ENCODE measurements at places on chromosomes 4 and X.

DNA sequence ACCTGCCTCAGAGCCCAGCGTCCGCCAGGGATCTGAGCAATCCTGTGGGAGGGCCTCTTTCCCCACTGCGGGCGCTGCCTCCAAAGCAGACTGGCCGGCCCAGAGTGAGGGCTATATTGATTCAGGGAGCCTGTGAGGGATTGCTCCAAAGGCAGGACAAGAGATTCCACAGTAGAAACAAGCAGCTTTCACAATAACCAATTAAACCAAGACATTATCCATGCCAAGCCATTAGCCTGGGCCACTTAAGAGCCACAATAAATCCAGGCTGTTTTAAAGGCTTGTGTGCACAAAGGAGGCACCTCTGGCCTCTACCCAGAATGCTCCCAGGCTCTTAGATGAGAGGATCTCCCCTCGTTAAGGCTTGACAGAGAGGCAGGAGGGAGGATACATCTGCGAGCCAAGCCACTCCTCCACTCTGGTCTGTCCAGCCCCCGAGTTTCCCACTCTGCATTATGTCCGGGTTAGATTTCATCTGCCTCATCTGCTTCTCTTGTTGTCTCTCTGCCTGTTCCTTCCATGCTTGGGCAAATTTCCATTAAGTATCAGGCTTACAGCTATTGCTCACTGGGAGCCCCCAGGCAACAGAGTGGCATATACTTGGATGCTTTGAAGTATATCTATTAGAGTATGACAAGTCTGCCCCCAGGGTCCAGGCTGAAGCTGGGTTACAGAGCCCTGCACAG lies 357.9 kb downstream of the UNC5C start:
- H3K36me3 ChIP-seq = no peaks in the 10 kb centered on the region
- peaks cover 11% of the 10 kb centered on the region for H3K27me3 ChIP-seq
- peaks cover 38% of the 10 kb centered on the region for H3K4me1 ChIP-seq
- peak overlapping the region; percentile 77 for H3K27ac ChIP-seq
- DNase-seq = peak; percentile 78

- H3K27ac ChIP-seq = no peak overlapping the region
- no peaks in the 10 kb centered on the region for H3K4me1 ChIP-seq
- no peak overlapping the region for H3K4me3 ChIP-seq
- no peak for DNase-seq
Measured at GRCh38 chr4:152424396-152424795, 111.5 kb downstream of the FBXW7 start.

- no peaks in the 10 kb centered on the region for H3K36me3 ChIP-seq
- no peak overlapping the region for H3K4me3 ChIP-seq
- no peaks in the 10 kb centered on the region for H3K27me3 ChIP-seq
- peaks cover 12% of the 10 kb centered on the region for H3K4me1 ChIP-seq
- no peak for DNase-seq
Measured at GRCh38 chr4:142923619-142924018, 77.5 kb upstream of the INPP4B start.

- H3K4me1 ChIP-seq = no peaks in the 10 kb centered on the region
- no peaks in the 10 kb centered on the region for H3K36me3 ChIP-seq
- no peak overlapping the region for H3K27ac ChIP-seq
- peaks cover 2% of the 10 kb centered on the region for H3K27me3 ChIP-seq
- DNase-seq = no peak
- H3K4me3 ChIP-seq = no peak overlapping the region
Measured at GRCh38 chrX:66022632-66023384, 17.1 kb downstream of the VSIG4 start.

- peaks cover 1% of the 10 kb centered on the region for H3K4me1 ChIP-seq
- peak within 1 kb of the TSS; percentile 78 for H3K4me3 ChIP-seq
- peak; percentile 40 for DNase-seq
- H3K27me3 ChIP-seq = peaks cover 3% of the 10 kb centered on the region
Measured at GRCh38 chrX:49171752-49172279, at the start of gene PLP2. Gene PLP2 (plus strand): TSS chrX:49171898. CDS start chrX:49172001, 103 bp downstream.

DNA sequence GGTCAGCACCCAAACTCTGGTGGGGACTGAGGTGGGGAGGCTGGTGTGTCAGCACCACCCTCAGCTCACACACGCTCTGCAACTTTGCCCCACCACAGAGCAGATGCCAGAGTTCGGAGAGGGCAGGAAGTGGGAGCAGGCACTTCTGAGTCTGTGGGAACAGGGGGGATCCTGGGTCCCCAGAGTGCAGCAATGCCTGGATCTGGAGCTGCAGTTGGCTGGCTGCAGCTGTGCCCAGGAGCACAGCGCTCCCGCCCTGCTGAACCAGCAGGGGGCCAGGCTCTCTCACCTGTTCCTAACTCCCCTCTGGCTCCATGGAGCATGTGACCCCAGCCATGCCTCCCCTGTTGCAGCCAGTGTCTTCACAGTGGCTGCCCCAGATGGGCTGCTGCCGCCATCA lies 252.4 kb downstream of the SPOCK3 start:
- H3K27ac ChIP-seq = no peak overlapping the region
- DNase-seq = no peak
- no peaks in the 10 kb centered on the region for H3K4me1 ChIP-seq
- no peak overlapping the region for H3K4me3 ChIP-seq
- H3K36me3 ChIP-seq = no peaks in the 10 kb centered on the region

DNA sequence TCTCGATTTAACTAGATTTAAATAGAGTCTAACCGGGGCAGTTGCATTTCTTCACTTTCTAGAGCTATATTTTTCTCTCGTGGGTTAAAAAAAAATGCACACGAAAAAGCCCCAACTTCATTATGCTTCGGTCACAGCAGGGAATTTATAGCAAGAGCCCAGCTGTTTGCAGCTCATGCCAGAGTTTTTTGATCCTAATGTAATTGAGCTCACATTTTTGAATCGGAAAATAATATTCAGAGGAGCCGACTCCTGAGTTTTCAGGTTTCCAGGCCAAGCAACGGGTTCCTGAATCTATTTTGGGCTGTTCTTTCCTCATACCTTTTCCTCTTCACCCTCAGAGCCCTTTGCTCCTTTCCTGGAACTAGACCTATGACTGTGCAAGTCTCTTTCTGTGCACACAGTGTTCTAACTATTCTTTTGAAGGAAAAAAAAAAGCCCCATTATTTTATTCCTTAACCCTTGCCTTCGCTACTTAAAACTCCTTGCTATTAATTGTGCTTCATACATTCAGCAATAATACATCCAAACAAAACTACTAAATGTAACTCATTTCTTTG lies 27.5 kb upstream of the ESX1 start:
- H3K27me3 ChIP-seq = no peaks in the 10 kb centered on the region
- H3K36me3 ChIP-seq = no peaks in the 10 kb centered on the region
- no peak overlapping the region for H3K27ac ChIP-seq
- DNase-seq = no peak

- H3K27ac ChIP-seq = no peak overlapping the region
- no peaks in the 10 kb centered on the region for H3K36me3 ChIP-seq
- H3K4me3 ChIP-seq = no peak overlapping the region
- no peaks in the 10 kb centered on the region for H3K27me3 ChIP-seq
Measured at GRCh38 chr4:153809307-153809706, 20.4 kb upstream of the SFRP2 start.

GRCh38 chrX:136162827-136163570 lies 15.7 kb downstream of the FHL1 start:
- no peak overlapping the region for H3K27ac ChIP-seq
- H3K4me3 ChIP-seq = no peak overlapping the region
- H3K27me3 ChIP-seq = no peaks in the 10 kb centered on the region
- peak; percentile 67 for DNase-seq

- H3K27ac ChIP-seq = no peak overlapping the region
- no peak overlapping the region for H3K4me3 ChIP-seq
- H3K27me3 ChIP-seq = no peaks in the 10 kb centered on the region
- no peaks in the 10 kb centered on the region for H3K36me3 ChIP-seq
- DNase-seq = no peak
Measured at GRCh38 chrX:97587171-97587570, 703.5 kb downstream of the RPA4 start.

GRCh38 chr4:24659241-24659961 lies 75.0 kb upstream of the DHX15 start:
- H3K27ac ChIP-seq = no peak overlapping the region
- no peaks in the 10 kb centered on the region for H3K27me3 ChIP-seq
- H3K4me1 ChIP-seq = peaks cover 8% of the 10 kb centered on the region
- no peaks in the 10 kb centered on the region for H3K36me3 ChIP-seq
- no peak overlapping the region for H3K4me3 ChIP-seq
- no peak for DNase-seq

DNA sequence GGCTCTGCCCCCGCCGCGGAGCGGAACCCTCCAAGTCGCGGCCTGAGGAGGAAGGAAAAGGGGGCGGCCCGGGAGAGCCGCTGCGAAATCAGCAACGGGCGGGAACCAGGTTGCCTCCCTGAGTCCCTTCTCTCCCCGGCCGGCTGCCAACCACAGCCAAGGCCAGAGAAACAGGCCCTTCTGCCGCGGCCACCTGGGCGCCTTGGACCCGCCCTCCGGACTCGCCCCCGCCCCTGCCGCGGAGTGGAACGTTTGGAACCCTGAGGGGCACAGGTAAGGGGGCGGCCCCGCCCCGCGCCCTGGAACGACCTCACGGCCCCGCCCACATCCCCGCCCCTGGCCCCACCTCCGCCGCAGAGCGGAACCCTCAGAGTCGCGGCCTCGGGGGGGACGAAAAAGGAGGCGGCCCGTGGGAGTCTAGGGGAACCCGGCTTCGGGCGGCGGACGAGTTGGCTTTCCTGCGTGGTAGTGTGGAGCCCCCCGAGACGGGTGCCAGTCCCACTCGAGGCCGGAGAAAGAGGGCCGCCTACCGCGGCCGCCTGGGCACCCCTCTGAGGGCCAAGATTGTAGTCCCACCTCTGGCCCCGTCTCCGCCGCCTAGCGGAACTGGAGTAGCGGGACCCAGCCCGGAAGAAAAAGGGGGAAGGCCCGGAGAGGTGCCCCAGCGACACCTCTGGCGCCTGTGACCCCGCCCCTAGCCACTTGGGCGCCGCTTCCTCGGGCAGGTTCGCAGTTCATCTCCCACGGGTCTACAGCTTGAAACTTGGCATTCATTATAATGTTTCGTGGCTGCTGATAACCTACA lies 669 bp upstream of the PHKA2 start:
- H3K27me3 ChIP-seq = peaks cover 2% of the 10 kb centered on the region
- no peaks in the 10 kb centered on the region for H3K36me3 ChIP-seq
- no peak overlapping the region for H3K27ac ChIP-seq
- DNase-seq = peak; percentile 75
- H3K4me1 ChIP-seq = no peaks in the 10 kb centered on the region

GRCh38 chrX:85359051-85359450 lies 20.4 kb downstream of the POF1B start:
- no peaks in the 10 kb centered on the region for H3K4me1 ChIP-seq
- peaks cover 5% of the 10 kb centered on the region for H3K27me3 ChIP-seq
- no peak for DNase-seq
- no peak overlapping the region for H3K27ac ChIP-seq

DNA sequence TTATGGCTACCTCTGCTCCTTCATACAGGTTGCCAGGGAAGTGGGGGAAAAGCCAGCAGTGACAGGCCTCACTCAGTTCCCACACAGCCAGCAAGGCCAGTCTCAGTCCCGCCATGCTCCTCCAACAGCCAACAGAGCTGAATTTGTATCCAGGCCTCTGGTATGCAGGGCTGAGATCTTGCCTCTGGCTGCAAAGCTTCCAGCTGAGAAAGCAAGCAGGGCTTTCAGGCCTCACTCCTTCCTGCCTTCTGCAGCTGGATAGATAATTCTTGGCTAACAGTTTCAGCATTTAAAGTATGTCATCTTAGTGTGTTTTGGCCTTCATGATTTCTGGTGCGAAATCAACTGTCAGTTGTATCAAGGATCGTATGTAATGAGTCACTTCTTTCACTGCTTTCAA lies 103.6 kb downstream of the GNL3L start:
- H3K27me3 ChIP-seq = peaks cover 5% of the 10 kb centered on the region
- no peak overlapping the region for H3K4me3 ChIP-seq
- no peaks in the 10 kb centered on the region for H3K4me1 ChIP-seq
- H3K27ac ChIP-seq = no peak overlapping the region
- H3K36me3 ChIP-seq = peaks cover 13% of the 10 kb centered on the region

GRCh38 chr4:6085691-6086628 lies 67.7 kb upstream of the C4orf50 start:
- no peak overlapping the region for H3K27ac ChIP-seq
- peaks cover 2% of the 10 kb centered on the region for H3K27me3 ChIP-seq
- no peak for DNase-seq
- peaks cover 4% of the 10 kb centered on the region for H3K36me3 ChIP-seq
- no peaks in the 10 kb centered on the region for H3K4me1 ChIP-seq
- no peak overlapping the region for H3K4me3 ChIP-seq

DNA sequence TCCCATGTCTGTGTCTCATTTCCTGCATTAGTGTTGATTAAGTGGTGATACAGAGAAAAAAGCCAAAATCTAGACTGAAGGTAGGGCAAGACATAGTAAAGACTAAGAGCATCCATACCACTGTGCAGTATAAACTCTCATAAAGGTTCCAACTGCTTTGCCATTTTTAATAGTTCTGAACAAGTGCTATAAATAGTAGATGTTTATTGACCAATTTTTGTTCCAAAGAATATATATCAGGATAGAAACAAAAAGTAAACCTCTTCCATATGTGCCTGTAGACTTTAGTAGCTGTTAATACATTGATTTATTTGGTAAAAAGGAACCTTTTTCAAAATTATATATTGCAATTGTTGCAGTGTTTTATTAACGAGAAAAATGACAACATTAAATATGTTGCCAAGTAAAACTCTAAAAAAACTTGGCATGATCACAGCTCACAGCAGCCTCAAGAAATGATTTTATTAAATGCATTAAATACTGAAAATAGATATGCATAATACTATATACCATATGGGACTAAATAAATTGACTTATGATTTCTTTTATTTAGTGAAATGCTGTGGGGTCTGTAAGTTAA lies 22.3 kb upstream of the AASDH start:
- peaks cover 8% of the 10 kb centered on the region for H3K4me1 ChIP-seq
- peak overlapping the region; percentile 69 for H3K27ac ChIP-seq
- H3K4me3 ChIP-seq = no peak overlapping the region
- H3K27me3 ChIP-seq = no peaks in the 10 kb centered on the region
- no peaks in the 10 kb centered on the region for H3K36me3 ChIP-seq

DNA sequence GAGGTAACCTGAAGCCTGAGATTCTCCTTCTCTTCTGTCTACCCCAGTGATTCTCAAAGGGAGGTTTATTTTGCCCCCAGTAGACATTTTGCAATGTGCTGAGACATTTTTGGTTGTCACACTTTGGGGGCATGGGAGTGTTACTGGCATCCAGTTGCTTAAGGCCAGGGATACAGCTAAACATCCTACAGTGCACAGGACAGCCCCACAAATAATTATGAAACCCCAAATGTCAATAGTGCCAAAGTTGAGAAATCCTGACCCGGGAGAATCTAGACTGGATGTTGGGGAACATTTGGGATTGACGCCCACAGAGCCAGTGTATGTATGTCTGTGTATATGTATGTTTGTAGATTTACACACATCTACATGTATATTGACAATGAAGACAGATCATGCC lies 13.2 kb downstream of the MID1 start:
- no peaks in the 10 kb centered on the region for H3K36me3 ChIP-seq
- H3K27ac ChIP-seq = no peak overlapping the region
- peaks cover 11% of the 10 kb centered on the region for H3K4me1 ChIP-seq
- no peaks in the 10 kb centered on the region for H3K27me3 ChIP-seq
- DNase-seq = no peak

DNA sequence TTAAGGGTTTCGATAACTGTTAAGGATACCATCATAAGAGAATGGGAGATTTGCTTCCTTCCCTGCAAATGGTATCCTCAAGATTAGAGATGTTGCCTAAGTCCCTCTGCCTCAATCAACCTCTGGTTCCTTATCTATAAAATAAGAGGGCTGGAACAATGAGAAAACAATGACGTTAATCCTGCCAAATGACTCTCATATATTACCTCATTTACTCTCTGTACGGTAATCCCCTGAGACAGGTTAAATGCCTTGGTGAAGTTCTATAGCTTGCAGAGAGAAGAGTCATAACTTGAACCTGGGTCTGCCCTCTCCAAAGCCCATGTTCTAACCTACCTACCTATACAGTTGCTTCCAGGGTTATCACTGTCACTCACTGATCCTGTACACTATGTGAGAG lies 100.2 kb upstream of the OTUD4 start:
- H3K36me3 ChIP-seq = no peaks in the 10 kb centered on the region
- H3K27ac ChIP-seq = peak overlapping the region; percentile 6
- H3K27me3 ChIP-seq = no peaks in the 10 kb centered on the region
- DNase-seq = no peak
- peaks cover 23% of the 10 kb centered on the region for H3K4me1 ChIP-seq

Data from glutamatergic neuron (in vitro differentiated cells).